ENCODE measurements at places on chromosomes 7 and 10.
A peak's percentile ranks its signal among the peaks of the same experiment; 100 is the strongest.

GRCh38 chr10:80382989-80383388 is 25.4 kb upstream of the PRXL2A start:
- peak; percentile 62 for DNase-seq

DNA sequence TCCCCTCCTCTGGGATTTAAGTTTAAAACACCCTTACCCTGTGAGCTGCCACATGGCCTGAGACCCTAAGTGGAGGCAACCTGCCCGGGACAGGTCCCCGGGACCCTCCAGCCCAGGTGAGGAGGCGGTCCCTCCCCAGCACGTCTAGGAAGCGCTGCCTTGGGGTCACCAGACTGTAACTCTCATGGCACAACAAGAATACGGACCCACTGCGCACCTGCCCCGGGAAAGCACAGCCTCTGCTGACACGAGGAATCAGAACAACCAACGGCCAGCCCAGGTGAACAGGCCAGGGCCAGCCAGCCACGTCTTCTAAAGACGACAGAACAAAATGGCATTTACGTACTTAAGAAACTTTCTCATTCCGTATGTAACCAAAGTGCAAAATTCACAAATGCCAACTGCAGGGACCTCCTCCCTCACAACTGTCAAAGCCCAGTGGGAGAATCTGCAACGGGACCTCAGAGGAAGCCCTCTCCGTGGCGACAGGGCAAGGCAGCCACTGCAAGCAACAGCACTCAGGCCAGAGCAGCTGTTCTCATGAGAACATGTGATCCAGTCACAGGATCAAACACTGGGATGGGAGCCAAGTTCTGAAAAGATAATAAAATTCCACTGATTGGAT is 208.4 kb downstream of the DIP2C start:
- DNase-seq: no peak

GRCh38 chr7:157005456-157006204 is 4.8 kb downstream of the MNX1 start:
- no peak for DNase-seq

GRCh38 chr7:56121440-56121839 is 5.2 kb upstream of the NUPR2 start:
- no peak for DNase-seq

DNA sequence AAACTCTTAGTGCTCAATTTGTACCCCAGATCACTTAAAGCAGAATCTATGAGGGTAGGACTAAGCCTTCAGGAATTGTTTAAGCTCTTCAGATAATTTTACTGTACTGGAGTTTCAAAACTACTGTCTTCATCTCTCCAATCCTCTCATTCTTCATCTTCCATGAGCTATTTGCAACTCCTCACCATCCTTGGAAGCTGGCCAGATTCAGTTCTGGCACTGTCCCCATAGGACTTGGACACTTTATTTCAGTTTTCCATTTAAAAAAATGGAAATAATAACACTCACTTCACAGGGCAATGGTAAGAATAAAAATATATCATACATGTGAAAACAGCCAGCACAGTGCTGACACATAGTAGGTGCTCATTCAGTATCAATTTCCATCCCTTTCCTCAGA is 74.6 kb downstream of the PPP1R17 start:
- DNase-seq: no peak
